DMS 273 treated with DMSO at 0.1 percent for 48 hours (cell line): ENCODE measurements at places on chromosomes 7 and 10.

- DNase-seq = no peak
Observed at GRCh38 chr7:158784270-158784669, 45.0 kb downstream of the ESYT2 start.

- DNase-seq = no peak
Observed at GRCh38 chr7:610531-611280, 91.1 kb upstream of the PDGFA start.

DNA sequence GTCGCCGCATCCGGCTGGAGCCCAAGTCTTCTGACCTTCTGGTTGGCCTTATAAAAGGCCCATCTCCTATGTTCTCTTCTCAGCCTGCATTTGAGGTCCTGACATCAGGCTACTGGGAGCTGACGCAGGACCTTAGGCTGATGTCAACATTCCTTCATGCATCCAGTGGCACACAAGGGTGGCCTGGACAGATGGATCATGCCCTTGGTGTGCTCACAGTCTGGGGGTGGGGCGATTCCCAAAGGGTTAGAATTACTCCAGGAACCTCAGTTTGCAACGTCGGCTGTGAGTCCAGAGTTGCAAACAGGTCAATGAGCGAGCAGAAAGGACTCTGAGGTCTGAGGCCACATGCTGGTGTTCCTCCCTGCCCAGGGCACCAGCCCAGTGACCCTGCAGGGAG is 8.2 kb upstream of the CLIP2 start:
- DNase-seq = no peak

GRCh38 chr7:101902680-101903514 is 85.5 kb downstream of the CUX1 start:
- DNase-seq = no peak

- DNase-seq = no peak
Observed at GRCh38 chr10:79126351-79127080, 57.8 kb downstream of the ZMIZ1 start.

- no peak for DNase-seq
Observed at GRCh38 chr10:104353325-104354048, at the start of gene CFAP58. Gene CFAP58, plus strand, starts transcription at chr10:104353833. Its CDS starts 65 bp downstream, at chr10:104353898.

- no peak for DNase-seq
Observed at GRCh38 chr7:47473499-47474210, 108.3 kb downstream of the TNS3 start.

DNA sequence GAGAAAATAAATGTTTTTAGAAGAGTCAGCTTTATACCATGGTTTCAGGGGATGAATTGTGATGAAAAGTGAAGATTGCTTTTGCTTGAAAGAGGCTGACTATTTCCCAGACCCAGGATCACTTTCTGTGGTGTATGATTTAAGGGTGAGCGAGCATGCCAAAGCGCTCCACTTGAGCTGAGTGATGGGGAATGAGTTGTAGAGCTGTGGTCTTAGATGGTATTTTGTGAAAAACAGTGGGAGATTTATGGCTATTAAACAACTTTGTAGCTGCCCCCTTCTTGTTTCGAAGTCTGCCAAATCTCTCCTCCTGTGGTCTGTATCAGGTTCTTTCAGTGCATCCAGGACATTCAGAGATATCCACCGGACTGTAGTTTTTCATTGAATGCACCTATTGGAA is 888.2 kb downstream of the LRMDA start:
- no peak for DNase-seq

DNA sequence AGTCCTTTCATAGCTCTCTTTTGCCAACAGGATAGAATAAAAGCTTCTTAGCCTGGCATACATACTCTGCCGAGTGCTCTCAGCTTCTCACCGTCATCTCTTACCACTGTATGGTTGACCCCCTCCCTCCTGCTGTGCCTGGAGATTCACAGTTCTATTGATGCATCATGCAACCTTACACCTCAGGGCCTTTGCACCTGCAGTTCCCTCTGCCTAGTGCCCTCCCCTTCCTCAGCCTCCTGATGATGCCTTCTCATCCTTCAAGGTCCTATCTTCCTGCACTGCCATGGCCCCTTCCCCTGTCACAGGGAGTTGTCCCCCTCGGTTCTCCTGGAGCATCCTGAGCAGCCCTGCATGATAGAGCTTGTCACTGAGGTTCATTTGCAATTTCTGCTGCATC is 81.5 kb downstream of the CDH23 start:
- DNase-seq = no peak

DNA sequence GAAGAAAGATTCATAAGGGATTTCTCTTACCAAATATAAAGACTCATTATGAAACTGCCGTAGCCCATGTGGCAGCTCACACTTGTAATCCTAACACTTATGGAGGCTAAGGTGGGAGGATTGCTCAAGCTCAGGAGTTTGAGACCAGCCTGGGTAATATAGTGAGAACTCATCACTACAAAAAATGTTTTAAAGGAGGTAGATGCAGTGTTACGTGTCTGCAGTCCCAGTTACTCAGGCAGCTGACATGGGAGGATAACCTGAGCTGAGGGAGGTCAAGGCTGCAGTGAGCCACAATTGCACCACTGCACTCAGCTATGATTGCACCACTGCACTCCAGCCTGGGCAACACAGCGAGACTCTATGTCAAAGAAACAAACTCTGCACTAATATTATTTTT is 18.1 kb upstream of the DNA2 start:
- DNase-seq = no peak
